ENCODE measurements at places on chromosomes 16 and 17.

DNA sequence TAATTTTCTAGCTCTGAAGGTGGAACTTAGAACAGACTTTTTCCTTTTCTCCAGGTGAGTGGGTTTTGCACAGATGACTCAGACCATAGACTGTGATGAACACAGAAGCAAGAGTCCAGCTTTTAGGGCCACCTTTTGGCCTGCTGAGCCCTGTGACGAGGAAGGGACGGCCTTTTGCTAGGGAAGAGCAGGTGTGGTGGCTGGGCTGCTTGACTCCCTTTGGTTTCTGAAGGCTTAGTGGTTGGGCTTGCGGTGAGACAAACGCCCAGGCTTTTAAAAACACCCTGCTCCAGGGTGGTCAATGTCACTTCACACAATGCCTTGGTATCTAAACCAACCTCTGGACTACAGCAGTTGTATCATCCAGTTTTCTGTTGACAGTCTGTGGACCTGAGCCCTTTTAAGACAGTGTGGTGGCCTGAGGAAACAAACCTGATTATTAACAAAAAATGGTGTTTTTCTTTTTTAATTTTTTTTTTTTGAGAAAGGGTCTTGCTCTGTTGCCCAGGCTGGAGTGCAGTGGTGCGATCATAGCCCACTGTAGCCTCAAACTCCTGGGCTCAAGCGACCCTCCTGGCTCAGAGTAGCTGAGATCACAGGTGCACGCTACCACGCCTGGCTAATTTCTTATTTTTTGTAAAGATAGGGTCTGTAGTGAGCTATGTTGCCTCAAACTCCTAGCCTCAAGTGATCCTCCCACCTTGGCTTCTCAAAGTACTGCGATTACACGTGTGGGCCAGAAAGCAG lies 134.0 kb downstream of the SNX29 start:
- H3K4me1 ChIP-seq = no peaks in the 10 kb centered on the region
- H3K36me3 ChIP-seq = peaks cover 6% of the 10 kb centered on the region
- H3K27me3 ChIP-seq = no peaks in the 10 kb centered on the region
- H3K27ac ChIP-seq = no peak overlapping the region

DNA sequence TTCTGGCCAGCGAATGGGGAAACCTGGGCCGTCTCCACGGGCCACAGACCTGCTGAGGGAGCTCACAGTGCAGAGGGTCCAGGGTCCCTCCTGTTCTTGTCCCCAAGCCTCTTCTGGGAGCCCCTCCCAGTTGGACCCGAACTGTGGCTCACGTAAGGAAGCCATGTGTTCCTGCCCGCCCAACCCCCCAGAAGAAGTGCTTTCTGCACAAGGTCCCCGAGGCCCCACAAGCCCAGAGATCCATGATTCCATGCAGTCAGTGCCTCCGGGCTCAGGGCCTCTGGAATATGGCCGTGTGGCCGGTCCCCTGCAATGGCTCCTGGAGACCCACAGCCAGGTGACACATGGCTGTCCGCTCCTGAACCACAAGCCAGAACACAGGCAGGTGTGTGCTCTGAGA lies 272.4 kb downstream of the C16orf95 start:
- DNase-seq = no peak
- H3K27me3 ChIP-seq = no peaks in the 10 kb centered on the region
- no peaks in the 10 kb centered on the region for H3K36me3 ChIP-seq
- no peak overlapping the region for H3K4me3 ChIP-seq
- H3K27ac ChIP-seq = no peak overlapping the region
- no peaks in the 10 kb centered on the region for H3K4me1 ChIP-seq

GRCh38 chr17:32161506-32162365 lies 19.4 kb downstream of the RHOT1 start:
- no peaks in the 10 kb centered on the region for H3K4me1 ChIP-seq
- no peaks in the 10 kb centered on the region for H3K27me3 ChIP-seq
- peaks cover 3% of the 10 kb centered on the region for H3K36me3 ChIP-seq
- DNase-seq = no peak

DNA sequence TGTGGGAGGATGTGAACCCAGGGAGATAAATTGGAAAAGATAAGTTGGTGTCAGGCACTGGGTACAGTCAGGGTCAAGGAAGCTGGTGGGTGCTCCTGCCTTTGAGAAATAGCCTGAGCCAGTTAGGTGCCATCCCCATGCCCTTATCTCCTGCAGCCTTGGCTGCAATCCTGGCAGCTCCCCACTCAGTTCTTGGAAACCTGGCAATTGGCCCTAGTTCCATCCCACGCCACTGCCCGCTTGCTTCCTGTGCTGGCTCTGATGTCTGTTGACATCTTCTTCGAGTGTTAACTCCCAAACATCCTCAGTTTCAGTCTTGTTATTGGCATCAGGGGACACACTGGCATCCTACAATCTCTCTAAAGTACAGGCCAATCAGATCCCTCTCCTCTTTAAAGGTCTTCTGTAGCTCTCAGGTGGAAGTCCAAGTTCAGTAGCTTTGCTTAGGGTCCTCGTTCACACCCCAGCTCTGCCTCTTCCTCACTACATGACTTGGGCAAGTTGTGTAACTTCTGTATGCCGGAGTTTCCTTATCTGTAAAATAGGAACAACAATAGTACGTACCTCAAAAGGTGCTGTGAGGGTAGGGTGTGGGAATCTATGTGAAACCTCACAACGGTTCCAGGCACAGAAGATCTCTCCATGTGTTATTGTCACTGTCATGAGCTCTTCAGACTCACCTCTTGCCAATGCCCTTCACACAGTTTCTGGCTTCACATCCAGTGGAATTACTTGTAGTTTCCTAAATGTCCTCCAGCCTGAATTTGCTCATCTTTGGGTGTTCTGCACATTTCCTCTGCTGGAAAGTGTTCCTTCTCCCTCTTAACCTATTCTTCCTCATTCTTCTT lies 13.5 kb upstream of the PRKAR1A start:
- H3K27me3 ChIP-seq = no peaks in the 10 kb centered on the region
- H3K4me1 ChIP-seq = peaks cover 5% of the 10 kb centered on the region
- peak overlapping the region; percentile 77 for H3K27ac ChIP-seq
- no peak overlapping the region for H3K4me3 ChIP-seq
- DNase-seq = no peak
- H3K36me3 ChIP-seq = no peaks in the 10 kb centered on the region

DNA sequence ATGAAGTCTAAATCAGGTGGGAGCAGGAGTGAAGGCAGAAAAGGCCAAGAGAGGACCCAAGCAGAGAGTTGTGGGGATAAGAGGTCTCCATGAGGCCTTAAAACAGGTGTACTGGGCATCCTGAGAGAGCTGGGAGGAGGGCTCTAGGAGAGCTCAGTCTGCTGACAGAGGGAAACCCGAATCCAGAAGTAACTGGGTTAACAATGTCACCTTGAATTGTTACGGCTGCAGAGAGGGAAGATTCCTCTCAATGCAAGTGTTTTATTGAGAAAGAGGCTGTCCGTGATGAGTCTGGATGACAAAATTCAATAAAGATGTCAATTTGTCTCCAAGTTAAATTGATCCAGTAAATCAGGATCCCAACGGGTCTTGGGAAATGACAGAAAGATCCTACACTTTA lies 8.3 kb downstream of the DHRS7C start:
- H3K27me3 ChIP-seq = no peaks in the 10 kb centered on the region
- no peak overlapping the region for H3K4me3 ChIP-seq
- H3K27ac ChIP-seq = no peak overlapping the region
- no peak for DNase-seq
- no peaks in the 10 kb centered on the region for H3K36me3 ChIP-seq
- no peaks in the 10 kb centered on the region for H3K4me1 ChIP-seq

DNA sequence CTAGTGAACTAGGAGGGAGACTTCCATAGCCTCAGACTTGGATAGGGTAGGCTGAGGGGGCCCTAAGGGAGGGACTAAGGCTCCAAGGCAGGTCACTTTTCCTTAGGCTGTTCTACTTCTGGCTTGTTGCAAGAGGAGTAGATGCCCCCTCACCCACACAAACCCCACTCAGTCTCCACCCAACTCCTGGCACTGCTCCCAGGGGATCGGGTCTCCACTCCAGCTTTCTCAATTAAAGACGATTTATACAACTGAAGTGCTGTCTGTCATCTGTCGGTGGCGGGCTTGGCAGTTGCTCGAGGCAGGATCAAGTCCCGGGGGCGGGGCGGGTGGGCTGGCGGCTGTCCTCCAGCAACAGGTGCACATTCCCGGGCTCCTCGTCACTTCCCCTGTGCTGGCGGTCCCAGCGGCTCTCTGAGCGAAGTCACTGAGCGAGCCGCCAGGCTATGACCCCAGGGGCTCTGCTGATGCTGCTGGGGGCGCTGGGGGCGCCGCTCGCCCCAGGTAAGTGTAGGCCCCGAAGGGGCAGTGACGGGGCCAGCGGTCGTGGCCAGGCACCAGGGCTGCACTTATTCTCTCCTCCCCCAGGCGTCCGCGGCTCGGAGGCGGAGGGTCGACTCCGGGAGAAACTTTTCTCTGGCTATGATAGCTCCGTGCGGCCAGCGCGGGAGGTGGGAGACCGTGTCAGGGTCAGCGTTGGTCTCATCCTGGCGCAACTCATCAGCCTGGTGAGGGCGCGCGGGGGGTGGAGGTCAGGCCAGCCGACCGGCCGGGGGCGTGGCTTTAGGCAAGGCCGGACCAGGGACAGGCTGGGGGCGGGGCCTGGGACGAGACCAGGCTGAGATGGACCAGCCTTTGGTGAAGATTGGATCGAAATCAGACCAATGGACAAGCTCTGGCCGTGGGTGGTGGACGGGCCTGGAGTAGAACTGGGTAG lies at the start of gene CHRNB1:
CHRNB1 (plus strand) TSS at position 380 of the 937 bp plus-strand sequence; CDS start at position 447, 67 bp downstream.
- no peaks in the 10 kb centered on the region for H3K36me3 ChIP-seq
- peaks cover 5% of the 10 kb centered on the region for H3K4me1 ChIP-seq
- no peaks in the 10 kb centered on the region for H3K27me3 ChIP-seq
- H3K4me3 ChIP-seq = no peak within 1 kb of the TSS
- DNase-seq = peak; percentile 59

- DNase-seq = no peak
- no peaks in the 10 kb centered on the region for H3K27me3 ChIP-seq
- H3K36me3 ChIP-seq = no peaks in the 10 kb centered on the region
- no peak overlapping the region for H3K4me3 ChIP-seq
- no peak overlapping the region for H3K27ac ChIP-seq
- peaks cover 22% of the 10 kb centered on the region for H3K4me1 ChIP-seq
Measured at GRCh38 chr16:56777001-56777400, 47.1 kb downstream of the NUP93 start.

DNA sequence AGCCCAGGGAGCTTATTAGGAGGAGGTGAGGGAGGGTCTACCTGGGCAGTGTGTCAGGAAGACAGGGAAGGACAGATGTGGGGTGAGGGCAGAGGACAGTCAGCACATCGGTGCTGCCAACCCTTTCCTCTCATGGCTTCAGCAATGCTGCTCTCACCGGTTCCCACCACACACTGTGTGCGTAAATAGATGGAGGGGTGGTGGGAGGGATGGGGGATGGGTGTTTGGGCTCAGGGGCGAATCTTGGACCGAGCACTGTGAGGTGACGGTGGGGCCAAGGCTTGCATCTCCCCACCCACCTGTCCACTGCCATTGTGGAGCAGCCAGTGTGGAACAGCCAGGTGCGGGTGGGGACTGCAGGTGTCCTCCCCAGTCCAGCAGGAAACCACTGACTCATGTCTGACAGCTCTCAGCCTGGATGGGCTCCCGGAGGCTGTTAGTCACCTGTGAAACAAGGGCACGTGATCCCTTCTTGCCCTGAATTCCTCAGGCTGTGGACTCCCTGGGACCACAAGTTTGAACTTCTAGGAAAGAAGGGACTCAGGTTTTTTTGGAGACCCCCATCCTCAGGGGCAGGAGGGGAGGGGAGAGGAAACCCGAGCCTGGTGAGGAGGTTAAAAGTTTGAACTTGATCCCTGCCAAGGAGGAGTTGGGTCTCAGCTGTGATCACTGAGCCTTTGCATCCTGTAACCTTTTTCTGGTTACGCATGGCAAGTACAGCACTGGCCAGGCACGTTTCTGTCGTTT lies 42.7 kb upstream of the SMPD3 start:
- no peak for DNase-seq
- peaks cover 6% of the 10 kb centered on the region for H3K4me1 ChIP-seq
- H3K4me3 ChIP-seq = no peak overlapping the region
- no peak overlapping the region for H3K27ac ChIP-seq

DNA sequence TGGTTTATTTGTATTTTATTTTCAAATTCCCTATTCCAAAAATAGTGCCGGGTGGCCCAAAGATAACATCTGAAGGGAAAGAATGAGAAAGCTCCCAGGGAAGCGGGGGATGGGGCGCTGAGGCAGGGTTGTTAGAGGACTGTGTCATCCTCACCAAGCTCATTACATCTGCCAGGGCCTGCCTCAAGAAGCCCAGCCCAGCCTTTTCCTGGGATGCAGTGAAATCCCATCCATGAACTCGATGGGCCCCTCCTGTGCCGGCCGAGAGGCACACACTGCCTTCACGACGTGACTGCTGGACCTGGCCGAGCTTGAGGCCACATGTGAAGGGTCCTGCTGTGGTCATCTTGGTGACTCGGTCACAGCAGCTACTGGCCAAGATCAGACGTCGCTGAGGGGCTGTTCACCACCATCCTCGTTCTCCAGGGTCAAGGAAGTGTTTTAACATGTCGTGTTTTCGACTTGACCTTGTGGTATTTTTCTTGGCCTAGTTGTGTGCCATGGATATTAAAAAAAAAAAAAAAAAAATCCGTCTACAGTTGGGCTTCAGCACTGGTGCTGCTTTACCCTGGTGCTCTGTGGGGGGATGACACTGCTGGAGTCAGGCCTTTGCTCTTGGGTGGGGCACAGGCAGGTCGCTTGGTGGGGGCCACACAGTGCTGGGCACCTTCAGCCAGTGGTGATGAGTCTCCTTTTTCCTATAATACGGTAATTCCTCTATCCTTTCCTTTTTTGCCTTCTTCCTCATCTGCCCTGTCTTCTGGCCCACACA lies 4.9 kb downstream of the TIMM22 start:
- H3K36me3 ChIP-seq = no peaks in the 10 kb centered on the region
- H3K4me3 ChIP-seq = no peak overlapping the region
- peak overlapping the region; percentile 63 for H3K27ac ChIP-seq
- peaks cover 89% of the 10 kb centered on the region for H3K4me1 ChIP-seq
- no peaks in the 10 kb centered on the region for H3K27me3 ChIP-seq

DNA sequence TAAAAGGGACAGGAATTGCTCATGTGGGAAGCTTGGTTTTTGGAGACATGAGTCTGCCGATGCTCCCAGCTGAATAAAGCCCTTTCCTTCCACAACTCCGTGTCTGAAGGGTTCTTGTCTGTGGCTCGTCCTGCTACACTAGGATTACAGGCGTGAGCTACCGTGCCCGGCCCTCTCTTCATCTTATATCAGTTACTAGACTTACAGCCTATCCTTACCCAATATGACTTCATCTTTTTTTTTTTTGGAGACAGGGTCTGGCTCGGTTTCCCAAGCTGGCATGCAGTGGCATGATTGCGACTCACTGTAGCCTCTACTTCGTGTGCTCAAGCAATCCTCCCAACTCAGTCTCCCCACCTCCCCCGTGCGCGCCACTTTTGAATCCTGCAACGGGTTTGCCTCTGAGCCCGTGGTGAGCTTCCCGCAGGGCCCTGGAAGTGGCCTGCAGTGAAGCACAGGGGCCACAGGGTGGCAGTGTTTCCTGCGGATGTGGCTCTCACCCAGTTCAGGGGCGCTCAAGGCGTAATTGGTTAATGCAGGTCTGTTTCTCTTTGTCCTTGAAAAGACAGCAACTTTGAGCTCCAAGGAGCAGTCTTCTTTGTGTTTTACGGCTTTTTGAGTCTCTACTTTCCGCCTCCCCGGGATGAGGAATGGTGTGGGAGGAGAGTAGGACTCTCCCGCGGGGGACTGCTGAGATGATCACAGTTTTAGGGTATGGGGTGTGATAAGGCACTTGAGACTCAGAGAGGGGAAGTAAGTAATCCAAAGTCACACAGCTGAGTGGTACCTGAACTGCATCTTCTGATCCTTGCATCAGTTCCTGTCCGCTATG lies 22.7 kb upstream of the GPRC5B start:
- no peak overlapping the region for H3K27ac ChIP-seq
- H3K36me3 ChIP-seq = no peaks in the 10 kb centered on the region
- H3K27me3 ChIP-seq = no peaks in the 10 kb centered on the region
- peak; percentile 78 for DNase-seq
- H3K4me3 ChIP-seq = no peak overlapping the region

GRCh38 chr17:13311306-13311705 lies 290.4 kb downstream of the HS3ST3A1 start:
- no peaks in the 10 kb centered on the region for H3K27me3 ChIP-seq
- no peak overlapping the region for H3K27ac ChIP-seq
- peaks cover 5% of the 10 kb centered on the region for H3K4me1 ChIP-seq
- H3K4me3 ChIP-seq = no peak overlapping the region

Measured in lung (tissue), 17 donors.